ENCODE measurements at places on chromosomes 16 and 17. TPM values are rescaled to one million over a fixed set of nuclear protein-coding genes. Genes with fewer than 3 reads are reported as not detected.

GRCh38 chr17:55242476-55242875, 22.3 kb upstream of the HLF start:
- no peak for DNase-seq

The TGFB1I1 gene
- 0.85 TPM for total RNA-seq

GRCh38 chr17:29664743-29665480, 42.2 kb upstream of the CORO6 start:
- peak; percentile 31 for DNase-seq

- peak; percentile 68 for DNase-seq
These were observed at the start of gene DOC2A for GRCh38 chr16:30010844-30011713. Gene DOC2A (minus strand): TSS chr16:30011027. CDS start chr16:30010222, 805 bp downstream.

The B3GNT9 gene
- total RNA-seq = 1.8 TPM

GRCh38 chr17:81161972-81162371, 3.3 kb upstream of the PVALEF start:
- no peak for DNase-seq

The PYCARD gene
- 16.5 TPM for total RNA-seq

GRCh38 chr16:67013233-67013822, 15.6 kb upstream of the CBFB start:
- no peak for DNase-seq

The GRB7 gene
- total RNA-seq = 6.0 TPM

The RASD1 gene
- 0.16 TPM for total RNA-seq

DNA sequence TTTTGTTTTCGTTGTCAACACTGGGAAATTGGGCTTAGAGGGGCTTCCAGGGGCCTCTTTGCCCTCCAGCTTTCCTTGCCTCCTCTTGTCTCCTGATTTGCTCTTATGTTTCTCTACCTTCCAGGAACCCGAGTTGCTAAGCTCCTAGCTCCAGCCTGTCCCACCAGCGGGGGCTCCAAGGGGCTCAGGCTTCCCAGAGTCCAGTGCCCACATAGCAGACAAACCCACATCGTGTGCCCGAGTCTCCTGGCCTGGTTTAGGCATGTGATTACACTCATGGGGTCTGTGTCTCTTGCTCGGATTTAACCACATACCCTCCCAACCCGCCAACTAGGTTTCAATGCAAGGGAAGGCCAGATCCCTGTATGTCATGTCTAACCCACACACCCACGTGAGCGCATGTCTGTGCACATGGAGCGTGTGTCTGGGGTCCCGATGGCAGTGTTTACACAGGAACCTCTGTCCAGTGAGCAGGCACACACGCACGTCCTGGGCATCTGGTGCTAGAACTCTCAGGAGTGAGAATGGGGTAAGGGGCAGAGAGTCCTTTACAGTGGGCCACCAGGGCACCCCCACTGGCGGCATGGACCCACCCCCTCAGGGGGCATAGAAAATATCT, 76.1 kb upstream of the MED9 start:
- DNase-seq = no peak

DNA sequence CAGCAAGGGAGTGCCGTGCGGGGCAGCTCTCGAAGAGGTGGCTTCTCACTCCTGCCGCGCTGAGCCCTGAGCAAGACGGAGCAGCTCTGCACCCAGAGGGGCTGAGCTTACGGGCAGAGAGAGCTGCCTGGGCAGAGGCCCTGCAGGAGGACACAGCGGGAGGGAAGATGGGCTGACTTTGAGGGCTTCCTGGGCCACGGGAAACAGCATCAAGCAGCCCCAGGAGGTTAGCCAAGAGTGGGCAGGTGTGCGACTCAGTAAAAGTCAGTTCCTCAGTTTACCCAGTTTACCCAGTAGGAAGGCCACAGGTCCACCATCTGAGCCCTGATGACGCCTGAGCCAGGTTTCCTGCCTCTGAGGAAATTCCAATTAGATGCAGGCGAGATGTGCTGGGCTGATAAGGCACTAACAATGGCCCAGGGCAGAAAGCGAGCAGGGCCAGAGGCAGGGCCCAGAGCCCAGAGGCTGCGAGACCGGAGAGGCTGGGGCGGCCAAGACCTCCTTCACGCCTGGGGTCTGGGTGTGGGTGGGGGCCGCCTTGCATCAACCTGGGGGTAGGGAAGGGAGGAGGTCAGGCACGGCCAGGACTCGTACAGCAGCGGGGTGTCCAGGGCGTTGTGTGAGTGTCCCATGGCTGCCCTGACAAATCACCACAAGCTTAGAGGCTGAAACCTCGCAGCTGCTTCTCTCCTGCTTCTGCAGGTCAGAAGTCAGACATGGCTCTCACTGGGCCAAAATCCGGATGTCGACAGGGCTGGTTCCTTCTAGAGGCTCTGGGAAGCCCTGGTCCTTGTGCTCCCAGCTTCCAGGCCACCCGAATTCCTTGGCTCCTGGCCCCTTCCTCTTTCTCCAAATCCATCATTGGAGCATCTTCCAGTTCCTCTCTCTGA, 32.0 kb upstream of the CIBAR2 start:
- DNase-seq = no peak

DNA sequence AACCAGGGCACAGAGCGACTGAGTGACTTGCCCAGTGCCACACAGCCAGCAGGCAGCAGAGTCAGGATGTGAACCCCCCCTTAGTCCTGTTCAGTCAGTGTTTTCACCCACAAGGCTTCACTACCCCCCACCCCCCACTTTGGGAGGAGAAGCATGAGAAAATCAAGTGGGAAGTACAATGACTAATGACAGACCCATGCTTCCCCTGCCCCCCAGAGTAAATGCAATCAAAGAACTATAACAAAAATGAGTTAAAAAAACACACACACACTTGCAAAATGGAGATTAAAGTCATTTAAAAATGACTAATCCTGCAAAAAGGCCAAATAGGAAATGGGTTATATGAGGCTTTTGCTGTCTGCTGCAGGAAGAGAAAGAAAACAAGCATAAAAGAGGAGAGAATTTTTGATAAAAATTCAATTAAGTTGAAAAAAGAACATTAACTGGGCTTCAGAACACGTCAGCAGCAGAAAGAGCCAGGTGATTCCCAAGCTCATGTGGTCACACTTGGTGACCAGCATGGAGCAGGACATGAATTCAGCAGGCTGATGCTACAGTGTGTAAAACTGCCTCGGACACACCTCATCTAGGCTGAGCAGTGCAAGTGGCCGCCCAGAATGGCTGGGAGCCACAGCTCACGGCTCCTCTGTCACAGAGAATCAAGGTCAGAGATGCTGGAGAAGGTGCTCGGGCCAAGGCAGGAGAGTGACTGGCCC, 212.3 kb downstream of the ZNF423 start:
- no peak for DNase-seq

- DNase-seq = peak; percentile 38
These were observed 5.7 kb downstream of the TRIM47 start for GRCh38 chr17:75872434-75873351.

DNA sequence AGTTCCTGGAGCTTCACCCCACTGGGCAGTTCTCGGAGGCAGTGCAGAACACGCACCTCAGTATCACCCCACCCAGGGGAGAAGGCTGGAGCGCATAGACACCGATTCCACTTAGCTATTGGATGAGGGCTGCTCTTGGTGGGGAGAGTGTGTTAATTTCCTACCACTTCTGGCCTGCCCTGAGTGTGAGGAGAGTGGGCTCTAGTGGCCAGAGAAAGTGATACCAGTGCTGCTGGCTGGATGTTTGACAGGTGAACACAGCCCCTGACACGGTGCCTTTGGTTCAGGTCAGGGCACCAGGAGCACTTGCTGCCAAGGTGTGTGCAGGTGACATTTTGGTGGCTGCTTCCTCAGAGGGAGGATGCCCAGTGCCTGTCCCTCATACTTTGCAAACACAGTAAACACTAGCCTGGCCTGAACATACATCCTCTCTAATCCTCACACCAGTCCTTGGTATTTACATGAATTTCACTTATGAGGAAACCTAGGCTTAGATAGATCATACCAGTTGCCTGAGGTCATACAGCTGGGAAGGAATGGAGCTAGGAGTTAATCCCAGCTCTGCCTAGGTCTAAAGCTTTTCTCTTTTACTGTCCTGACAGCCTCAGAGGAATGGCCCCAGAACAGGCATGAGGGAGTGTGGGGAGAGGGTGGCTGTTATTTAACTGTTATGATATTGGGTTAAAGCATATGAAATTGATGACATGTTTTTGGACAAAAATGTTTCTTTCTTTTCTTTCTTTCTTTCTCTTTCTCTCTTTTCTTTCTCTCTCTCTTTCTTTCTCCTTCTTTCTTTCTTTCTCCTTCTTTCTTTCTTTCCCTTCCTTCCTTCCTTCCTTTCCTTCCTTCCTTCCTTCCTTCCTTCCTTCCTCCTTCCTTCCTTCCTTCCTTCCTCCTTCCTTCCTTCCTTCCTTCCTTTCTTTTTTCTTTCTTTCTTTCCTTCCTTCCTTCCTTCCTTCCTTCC, 21.0 kb upstream of the ITGAX start:
- peak; percentile 43 for DNase-seq

- no peak for DNase-seq
These were observed 5.5 kb downstream of the TMEM204 start for GRCh38 chr16:1538804-1539520.

GRCh38 chr17:73639322-73639721, 4.9 kb downstream of the SDK2 start:
- no peak for DNase-seq

The KRT36 gene
- not detected for total RNA-seq

GRCh38 chr16:7998789-7999453, 591.4 kb downstream of the TMEM114 start:
- no peak for DNase-seq

- DNase-seq = no peak
These were observed 65.5 kb upstream of the HSBP1 start for GRCh38 chr16:83742124-83742899.

The PMFBP1 gene
- total RNA-seq = 0.27 TPM

The ZNF423 gene
- total RNA-seq = not detected

DNA sequence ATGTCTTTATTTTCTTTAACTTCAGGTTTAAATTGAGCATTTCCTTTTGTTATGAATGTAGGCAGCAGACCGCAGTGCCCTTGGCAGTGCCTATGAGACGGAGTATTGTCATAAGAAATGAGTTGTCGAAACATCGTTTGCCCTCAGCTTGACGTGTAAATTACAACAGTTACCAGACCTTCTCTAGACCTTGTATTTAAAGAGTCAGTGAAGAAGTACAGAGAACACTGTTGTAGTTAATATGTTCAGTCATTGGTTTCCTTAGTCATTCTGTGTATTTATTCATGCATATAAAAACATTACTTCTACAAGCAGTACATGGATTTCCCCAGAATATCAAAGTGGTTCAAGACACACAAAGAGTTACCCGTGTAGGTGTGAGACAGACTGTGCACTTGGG, 19.0 kb downstream of the IRF8 start:
- no peak for DNase-seq

GRCh38 chr17:60750640-60751039, 73.0 kb downstream of the BCAS3 start:
- no peak for DNase-seq

DNA sequence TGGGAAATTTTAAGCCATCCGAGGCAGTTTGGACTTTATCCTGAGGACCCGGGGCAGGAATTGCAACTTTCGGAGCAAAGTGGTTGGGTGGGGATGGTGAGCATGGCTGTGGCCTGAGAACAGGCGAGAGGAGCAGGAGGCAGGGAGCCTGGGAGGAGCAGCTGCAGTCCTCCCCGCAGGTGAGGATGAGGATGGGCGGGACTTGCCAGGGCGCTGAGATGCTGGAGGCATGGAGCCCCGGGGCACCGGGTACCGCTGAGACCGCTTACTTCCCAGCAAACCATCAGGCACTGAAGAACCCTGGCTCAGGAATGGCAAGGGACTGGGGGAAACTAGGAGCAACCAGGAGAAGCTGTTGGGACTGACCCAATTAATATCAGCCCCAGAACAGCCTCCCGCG, 210.8 kb downstream of the GSG1L start:
- DNase-seq = no peak

GRCh38 chr17:72816406-72816805, 276.1 kb downstream of the SLC39A11 start:
- no peak for DNase-seq

DNA sequence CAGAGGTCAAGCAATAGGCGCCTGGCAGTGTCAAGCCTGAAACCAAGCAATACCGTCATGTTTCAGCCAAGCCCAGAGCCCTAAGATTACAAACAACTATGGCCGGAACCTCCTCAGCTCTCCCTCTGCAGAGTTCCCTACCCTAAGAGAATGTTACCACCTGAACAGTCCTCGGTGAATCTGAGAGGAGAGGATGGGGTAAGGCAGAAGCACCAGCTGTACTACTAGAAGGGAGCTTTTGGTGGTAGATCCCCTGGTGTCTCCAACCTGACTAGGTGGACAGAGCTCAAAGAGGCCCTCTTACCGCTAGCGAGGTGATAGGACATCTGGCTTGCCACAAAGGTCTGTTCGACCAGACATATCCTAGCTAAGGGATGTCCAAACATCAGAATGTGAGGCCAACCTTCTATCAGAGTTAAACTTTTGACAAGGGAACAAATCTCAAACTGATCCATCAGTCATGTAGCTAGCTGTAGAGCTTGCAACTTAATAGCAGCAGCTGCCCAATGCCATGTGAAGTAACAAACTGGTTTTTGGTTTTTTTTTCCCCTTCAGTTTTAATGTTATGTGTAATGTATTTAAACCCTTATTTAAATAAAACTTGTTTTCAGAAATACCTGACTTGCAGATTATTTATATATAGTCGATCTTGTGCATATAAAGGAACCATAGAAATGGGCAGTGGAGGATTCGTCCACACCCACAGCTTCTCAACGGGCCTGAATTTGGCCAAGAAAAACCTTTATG, 2.5 kb downstream of the EIF1 start:
- DNase-seq = no peak

DNA sequence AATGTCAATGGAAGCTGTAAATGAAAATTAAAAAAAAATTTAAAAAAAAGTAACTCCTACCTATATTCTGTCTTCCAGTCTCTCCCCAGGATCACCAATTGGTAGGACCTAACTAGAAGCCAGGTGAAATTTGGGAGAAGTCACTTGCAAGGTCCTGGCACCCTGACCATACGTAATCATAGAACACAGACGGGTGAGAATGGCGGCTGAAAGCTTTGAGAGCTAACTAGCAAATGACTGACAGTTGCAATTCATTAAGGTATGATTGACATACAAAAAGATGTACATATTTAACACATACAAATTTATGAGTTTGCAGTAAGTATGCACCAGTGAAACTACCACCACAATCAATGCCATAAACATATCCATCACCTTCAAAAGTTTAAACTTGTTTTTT, 372.7 kb upstream of the PSMD7 start:
- no peak for DNase-seq

DNA sequence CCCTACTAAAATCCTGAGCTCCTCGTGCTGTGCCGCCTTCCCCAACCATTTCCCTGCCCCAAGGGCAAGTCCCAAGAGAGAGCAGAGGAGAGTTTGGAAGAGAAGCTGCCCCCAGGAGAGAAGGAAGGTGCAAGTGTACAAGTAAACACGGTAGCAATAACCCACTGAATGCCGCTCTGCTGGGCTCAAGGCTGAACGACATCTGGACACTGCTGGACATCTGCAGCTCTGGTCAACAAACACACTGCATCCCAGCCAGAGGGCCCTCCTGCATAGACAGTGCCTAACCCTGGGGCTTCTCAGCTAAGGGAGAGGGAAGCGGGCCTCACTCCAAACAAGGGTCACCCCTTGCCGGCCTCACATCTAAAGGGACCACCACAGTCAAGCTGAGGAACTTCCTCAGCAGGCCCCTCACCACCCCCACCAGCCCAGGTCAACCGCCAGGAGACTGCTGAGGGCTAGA, 12.7 kb downstream of the JUP start:
- no peak for DNase-seq

Data from K562 (cell line).